NCI-H524 (cell line): ENCODE measurements at places on chromosomes 16 and 17.

GRCh38 chr17:81165246-81166032 lies at the start of gene PVALEF:
TSS of gene PVALEF (plus strand) at chr17:81165507. CDS start at chr17:81181227, 15,720 bp downstream.
- peak; percentile 64 for DNase-seq

DNA sequence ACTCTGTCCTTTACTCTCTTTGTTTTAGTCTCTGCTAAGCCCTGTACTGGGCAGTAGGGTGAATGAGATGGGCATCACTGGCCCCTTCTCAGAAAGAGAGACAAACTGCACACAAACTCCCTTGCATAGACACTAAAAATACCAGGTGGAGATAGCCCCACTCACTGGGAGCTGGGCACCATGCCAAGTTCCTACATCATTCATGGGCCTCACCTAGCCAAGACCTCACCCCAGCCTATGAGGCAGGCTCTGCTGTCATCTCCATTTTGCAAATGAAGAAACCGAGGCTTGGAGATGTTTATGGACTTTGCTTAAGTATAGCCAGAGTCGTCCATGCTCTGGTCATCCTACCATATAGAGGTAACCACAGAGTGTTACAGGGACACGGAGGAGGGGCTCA lies 499.8 kb upstream of the CDH11 start:
- DNase-seq = no peak

DNA sequence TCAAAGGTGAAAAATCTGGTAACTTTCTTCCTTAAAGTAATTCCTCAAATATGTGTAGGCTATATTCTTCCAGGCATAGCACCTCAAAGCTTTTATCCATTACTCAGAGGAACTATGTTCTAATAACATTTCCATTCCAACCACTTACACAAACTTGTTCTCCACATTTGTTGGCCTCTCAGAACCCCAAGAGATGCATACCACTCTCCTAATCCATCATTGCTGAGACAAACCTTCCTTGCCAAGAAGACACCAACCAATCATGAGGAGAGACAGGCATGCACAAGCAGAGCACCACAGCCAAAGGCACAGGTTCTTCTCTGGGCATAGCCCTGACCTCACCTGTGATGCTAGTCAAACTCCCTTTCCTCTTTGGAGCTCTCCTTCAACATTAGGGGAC lies 20.9 kb downstream of the CDH11 start:
- no peak for DNase-seq

GRCh38 chr17:47995241-47995935 lies 24.5 kb downstream of the CDK5RAP3 start:
- peak; percentile 67 for DNase-seq

DNA sequence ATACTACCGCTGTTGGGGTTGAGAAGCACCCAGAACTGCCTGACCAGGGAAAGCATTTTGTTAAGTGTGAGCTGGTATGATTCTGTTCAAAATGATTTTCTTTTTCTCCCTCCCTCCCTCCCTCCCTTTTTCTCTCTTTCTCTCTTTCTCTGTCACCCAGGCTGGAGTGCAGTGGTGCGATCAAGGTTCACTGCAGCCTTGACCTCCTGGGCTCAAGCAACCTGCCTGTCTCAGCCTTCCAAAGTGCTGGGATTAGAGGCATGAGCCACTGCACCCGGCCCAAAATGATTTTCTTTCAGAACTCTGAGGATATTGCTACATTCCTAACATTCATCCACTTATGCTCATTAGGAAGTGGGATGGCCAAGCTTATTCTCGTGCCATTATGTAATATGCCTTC lies 41.3 kb downstream of the SLC47A1 start:
- DNase-seq = no peak

DNA sequence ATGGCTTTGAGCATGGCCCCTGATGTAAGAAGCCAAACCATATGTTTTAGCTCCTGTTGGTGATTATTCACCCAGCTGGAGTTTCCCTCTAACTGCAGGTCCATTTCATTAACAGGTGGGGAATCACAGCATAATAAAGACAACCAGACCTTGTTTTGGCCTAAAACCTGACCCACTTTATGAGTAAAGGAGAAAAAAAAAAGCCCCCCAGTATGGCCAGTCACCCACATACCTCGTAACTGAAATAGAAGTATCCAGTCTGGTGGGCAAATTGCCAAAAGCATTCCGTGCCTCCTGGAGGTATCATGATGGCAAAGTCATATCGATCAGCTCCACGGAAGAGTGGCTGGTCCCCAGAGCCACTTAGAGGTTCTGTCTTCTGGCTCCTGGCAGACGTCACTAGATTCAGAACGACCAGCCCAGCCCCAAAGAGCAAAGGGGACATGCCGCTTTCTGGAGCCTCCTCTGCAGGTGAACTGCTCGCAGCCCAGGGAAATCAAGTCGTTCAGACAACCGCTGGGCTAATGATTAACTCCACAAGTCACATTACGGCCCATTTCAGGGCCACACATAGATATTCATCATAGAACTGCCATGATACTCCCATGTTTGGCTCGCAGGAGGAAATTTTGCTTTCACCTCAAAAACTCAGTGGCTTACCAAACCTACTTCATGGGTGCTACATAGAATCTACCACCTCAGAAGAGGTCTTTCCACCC lies at the start of gene TMED6:
TSS of gene TMED6 (minus strand) at position 478 of the 719 bp plus-strand sequence. CDS start at position 445, 33 bp downstream.
- DNase-seq = peak; percentile 82

- no peak for DNase-seq
These were observed 7.7 kb downstream of the RTN4RL1 start for GRCh38 chr17:2017274-2017941.

GRCh38 chr16:28298511-28298878 lies 6.2 kb downstream of the SBK1 start:
- peak; percentile 26 for DNase-seq

DNA sequence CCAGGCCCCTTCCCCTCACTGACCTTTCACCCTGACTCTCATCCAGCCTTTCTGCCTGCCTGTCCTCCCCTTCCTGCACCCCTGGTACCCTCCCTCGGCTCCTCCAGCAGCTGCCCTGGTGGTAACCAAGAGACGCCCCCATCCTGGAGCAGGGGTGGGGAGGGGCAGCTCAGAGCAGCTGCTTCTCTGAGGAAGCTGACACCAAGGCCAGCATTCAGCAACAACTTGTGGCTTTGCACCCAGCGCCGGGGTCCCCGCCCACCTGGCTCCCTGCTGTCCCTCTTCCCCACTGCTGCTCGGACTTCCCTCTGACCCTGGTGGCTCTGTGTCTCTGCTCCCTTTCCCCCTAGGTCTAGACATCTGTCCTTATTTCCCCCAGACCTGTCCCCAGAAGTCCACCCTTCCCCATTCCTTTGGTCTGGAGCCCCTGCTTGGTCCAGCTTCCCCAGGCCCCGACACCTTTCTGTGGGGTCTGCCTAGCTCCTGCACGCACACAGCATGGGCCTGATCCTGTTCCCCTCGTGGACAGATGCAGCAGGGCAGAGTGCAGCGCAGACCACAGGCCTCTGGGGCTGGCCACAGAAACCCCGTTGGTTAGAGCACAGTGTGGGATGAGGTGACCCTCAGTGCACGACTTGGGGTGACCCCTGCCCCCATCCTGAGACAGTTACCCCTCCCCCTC lies 1.2 kb upstream of the ATP2A1 start:
- no peak for DNase-seq

GRCh38 chr17:77523540-77523939 lies 382.8 kb downstream of the SEC14L1 start:
- DNase-seq = no peak

GRCh38 chr17:82436601-82437324 lies 13.8 kb downstream of the CYBC1 start:
- no peak for DNase-seq

DNA sequence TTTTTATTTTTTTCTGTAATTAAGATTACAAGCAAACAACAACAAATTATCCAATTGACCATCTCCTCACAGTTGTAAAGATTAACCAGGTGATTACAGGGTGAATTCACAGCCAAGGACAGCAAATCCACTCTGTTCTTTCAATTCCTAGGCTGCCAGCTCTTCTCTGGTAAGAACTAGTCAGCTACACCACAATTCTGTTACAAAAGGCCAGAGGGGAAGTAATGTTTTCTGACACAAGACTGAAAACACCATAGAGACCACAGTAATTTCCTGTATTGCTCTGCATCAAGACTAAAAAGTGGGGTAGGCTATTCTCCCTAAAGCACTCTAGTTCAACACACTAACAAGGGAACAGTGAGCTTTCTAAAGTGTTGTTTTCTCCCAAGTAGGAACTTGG lies 10.6 kb downstream of the CA10 start:
- no peak for DNase-seq

DNA sequence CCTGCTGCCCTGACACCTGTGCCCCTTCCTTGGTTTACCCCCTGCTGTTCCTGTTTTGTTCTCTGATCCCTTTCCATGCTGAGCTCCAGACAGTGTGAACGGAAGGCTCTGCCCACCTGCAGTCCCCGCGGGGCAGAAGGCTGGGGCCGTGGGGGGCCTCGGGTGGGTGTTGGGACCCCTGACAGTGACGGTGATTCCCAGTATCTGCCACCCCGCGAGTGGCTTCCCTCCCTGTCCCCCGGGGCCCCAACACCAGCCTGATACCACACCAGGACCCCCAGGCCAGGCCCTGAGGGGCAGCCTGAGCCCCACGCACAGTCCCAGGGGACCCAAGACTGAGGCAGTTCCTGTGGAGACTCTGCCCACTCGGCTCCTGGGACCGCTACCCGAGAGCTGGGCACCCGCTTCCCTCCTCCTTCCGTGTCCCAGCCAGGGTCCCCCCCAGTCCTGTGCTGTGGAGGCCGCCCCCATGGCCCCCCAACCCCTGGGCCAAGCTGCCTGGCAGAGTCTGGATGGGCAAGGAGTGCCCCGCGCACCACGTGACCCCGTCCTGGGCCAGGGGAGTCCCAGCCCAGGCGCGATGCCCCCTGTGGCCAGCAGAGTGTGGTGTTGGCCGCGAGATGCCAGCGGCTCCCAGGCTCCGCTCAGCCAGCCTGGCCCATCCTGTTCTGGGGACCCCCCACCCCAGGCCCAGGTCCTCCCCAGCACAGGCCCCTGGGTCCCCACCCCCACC lies 10.0 kb upstream of the C1QTNF8 start:
- DNase-seq = peak; percentile 76

GRCh38 chr17:61397086-61397842 lies 2.4 kb upstream of the TBX2 start:
- DNase-seq = no peak

- no peak for DNase-seq
These were observed 31.6 kb downstream of the PHKB start for GRCh38 chr16:47492428-47493377.

DNA sequence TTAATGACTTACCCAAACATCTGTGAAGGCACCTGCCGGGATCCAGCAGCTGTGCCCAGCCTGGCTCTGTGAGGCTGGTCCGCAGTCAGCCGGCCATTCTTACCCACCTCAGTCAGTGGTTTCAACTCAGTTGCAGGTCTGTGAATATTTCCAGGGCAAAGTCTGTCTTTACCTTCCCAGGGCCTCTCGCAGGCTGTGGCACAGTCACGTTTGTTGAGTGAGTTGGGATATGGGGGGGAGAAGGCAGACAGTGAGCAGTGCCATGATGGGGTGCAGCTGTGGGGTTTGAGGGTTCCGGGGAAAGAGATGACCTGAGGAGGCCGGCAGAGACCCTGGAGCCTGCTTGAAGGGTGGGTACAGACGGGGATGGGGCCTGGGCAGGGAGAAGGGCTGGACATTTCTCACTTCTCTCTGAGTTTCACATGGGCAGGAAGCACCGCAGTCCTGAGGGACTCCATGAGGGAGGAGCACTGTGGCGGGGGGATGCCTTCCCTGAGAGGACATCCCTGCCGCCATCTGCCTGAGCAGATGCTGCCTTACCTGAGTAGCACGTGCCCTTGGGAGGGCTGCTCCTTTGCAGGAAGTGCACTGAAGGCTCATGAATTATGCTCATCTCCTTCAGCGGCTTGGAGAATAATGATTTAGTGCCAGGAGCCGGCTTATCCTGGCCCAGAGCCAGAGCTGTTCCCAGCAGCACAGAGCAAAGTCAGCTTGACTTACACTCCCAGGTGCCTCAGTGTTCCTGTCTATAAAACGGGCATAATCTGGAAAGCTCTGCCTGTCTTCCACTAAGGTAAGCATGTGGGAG lies 48.1 kb downstream of the KSR1 start:
- DNase-seq = peak; percentile 99

DNA sequence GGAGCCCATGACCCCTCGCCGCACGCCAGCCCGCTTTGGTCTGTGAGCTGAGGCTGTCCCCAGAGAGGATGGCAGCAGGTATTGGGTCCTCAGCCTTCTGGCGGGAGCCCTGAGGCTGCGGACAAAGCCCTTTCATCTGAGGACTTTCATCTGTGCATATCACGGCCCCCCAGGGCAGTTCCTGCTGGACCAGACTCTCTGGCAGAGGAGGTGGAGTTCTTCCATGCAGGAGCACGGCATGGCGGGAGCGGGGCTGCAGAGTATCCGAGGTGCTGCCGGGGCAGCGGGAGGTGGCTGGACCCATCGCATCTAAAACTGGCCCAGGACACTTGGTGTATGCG lies 18.8 kb downstream of the DHX38 start:
- no peak for DNase-seq

GRCh38 chr16:21302898-21303528 lies 24.9 kb upstream of the CRYM start:
- no peak for DNase-seq

GRCh38 chr16:57837305-57838125 lies 35.2 kb upstream of the KIFC3 start:
- no peak for DNase-seq

DNA sequence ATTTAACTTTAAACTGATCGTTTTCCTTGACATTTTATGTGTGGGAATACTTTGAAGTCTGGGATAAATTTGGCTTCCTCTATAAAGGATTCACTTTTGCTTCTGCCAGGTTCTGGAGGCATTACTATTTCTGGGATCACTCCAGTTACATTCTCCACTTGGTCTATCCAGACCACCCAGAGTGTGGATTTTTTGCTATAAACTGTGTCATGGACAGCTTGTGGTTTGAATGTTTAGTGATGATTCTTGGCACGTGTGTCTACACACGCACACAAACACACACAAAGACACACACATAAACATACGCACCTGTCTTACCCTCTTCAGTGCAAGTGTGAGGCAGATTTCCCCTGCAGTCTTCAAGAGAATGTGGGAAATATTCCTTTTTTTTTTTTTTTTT lies 27.4 kb upstream of the MSI2 start:
- DNase-seq = no peak

- peak; percentile 35 for DNase-seq
These were observed 26.2 kb downstream of the TEKT5 start for GRCh38 chr16:10668322-10669045.
